Uterus (tissue), 4 donors: ENCODE measurements at places on chromosomes 11 and 22. TPM values are rescaled to one million over a fixed set of nuclear protein-coding genes. Genes with fewer than 3 reads are reported as not detected.
A peak's percentile ranks its signal among the peaks of the same experiment; 100 is the strongest.

Gene SCGB2A2
- not detected for total RNA-seq

- no peak overlapping the region for H3K4me3 ChIP-seq
- no peaks in the 10 kb centered on the region for H3K4me1 ChIP-seq
- H3K27me3 ChIP-seq = no peaks in the 10 kb centered on the region
- no peak overlapping the region for H3K27ac ChIP-seq
These were observed 409.5 kb downstream of the MIAT start for GRCh38 chr22:27066856-27067255.

DNA sequence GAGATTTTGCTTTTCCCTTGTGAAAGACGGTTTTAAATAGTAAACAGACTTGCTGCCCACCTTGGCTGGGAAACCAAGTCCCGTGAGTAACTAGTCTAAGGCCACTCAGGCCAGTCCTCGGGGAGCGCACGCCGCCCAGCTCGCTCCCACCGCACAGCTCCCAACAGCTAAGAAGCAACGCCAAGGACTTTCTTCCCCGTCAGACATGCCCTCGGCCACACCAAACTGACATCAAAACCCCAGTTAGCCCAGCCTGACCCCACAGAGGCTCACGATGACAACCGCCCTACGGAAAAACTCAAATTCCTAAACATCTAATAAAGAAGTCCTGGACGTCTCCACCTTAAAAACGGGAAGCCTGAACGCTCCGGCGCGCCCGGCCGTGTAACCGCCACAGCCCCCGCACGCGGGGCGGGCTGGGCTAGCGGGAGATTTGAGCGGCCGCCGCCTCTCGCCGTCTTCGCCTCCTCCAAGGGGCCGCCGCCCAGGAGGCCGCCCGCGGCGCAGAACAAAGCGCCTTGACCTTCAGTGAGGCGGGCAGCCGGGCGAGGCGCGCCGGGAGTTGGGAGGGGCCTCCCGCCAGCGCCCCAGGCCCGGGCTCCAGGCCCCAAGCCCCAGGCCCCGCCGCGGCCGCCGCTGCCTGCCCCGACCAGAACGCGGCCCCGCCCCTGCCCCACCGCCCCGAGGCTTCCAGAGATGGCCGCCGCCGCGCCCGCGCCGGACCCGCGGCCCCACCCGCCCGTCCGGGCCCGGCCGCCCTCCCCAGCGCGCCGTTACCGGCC lies 486 bp downstream of the NAP1L4 start:
- no peaks in the 10 kb centered on the region for H3K36me3 ChIP-seq
- H3K4me1 ChIP-seq = peaks cover 4% of the 10 kb centered on the region
- H3K27ac ChIP-seq = peak overlapping the region; percentile 96
- peak; percentile 44 for DNase-seq

DNA sequence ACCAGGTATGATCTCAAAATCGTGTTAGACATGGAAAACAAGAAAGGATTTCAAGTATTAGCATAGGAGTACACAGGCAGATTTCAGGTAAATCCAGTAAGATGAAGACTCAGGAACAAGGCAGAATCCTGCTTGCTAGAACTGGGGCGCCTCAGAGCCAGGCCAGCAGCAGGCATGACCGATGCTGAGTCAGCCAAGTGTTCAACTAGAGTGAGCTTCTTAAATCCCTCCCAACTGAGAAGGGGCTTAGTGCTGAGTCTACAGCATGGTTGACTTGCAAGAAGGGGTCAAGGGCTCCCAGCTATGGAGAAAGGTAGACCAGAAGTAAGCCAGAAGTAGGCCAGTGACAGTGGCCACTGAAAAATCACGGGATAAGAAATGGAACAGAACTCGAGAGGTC lies 12.4 kb downstream of the GRAP2 start:
- no peak overlapping the region for H3K27ac ChIP-seq
- no peaks in the 10 kb centered on the region for H3K36me3 ChIP-seq
- no peaks in the 10 kb centered on the region for H3K4me1 ChIP-seq
- H3K4me3 ChIP-seq = no peak overlapping the region

DNA sequence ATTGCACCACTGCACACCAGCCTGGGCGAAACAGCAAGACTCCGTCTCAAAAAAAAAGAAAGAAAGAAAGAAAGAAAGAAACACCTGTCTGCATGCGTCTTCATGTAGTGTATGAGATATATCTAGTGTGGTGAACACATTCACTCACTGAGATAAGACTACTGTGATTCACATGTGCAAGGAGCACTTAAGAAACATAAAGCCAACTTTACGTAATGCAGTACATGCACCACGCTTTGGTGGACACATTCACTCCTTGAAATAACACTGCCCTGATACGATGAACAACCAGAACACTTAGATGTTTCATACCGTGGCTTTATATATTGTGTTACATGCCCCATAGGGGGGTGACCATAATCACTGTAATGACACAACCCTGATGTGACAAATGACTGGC lies 96.0 kb downstream of the MICAL3 start:
- no peak overlapping the region for H3K27ac ChIP-seq
- no peaks in the 10 kb centered on the region for H3K27me3 ChIP-seq
- no peak overlapping the region for H3K4me3 ChIP-seq
- H3K36me3 ChIP-seq = no peaks in the 10 kb centered on the region
- H3K4me1 ChIP-seq = peaks cover 2% of the 10 kb centered on the region

GRCh38 chr11:106017093-106017492 lies 4.9 kb downstream of the MSANTD4 start:
- H3K36me3 ChIP-seq = no peaks in the 10 kb centered on the region
- no peak overlapping the region for H3K27ac ChIP-seq
- DNase-seq = no peak

Gene AP1B1
- total RNA-seq = 49.6 TPM

- no peak for DNase-seq
- peak overlapping the region; percentile 96 for H3K27ac ChIP-seq
- H3K27me3 ChIP-seq = no peaks in the 10 kb centered on the region
- H3K36me3 ChIP-seq = no peaks in the 10 kb centered on the region
These were observed 8.0 kb downstream of the MYH9 start for GRCh38 chr22:36379593-36380361.

GRCh38 chr22:35212009-35212408 lies 45.3 kb upstream of the HMGXB4 start:
- no peaks in the 10 kb centered on the region for H3K4me1 ChIP-seq
- no peak for DNase-seq
- no peak overlapping the region for H3K27ac ChIP-seq
- H3K27me3 ChIP-seq = no peaks in the 10 kb centered on the region
- no peaks in the 10 kb centered on the region for H3K36me3 ChIP-seq

Gene VPREB1
- not detected for total RNA-seq

DNA sequence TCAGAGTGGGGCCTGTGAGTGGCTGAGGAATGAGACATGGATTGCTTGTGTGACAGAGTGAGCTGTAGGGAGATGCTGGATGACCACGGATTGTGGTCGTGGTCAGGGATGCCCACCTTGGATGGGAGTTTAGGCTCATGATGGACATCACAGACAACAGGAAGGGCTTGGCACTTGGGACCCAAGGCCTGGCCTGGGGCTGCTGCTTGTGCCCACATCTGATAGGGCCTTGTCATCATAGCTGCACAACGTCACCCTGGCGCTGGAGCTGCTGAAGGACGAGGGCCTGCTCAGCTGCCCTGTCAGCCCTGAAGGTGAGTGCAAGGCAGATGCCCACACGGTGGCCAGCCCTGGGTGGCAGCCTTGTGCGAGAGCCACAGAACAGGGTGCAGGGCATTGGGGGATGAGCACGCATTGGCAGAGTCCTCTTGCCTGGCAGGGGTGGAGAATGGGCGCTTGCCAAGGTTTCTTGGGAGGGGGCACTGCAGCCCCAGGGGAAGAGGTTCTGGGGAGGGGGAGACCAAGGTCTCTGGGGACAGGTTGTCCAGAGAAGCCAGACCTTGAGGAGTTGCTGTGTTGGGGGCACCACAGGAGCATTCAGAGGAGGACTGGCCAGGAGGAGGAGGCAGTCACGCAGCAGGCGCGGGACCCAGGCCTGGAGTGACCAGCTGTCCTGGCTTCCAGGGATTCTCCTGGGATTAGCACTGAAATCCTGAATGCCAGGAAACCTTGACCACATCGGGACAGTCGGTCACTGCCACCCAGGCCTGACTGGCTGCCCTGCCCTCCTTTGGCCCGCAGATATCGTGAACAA lies 25.0 kb downstream of the PARVG start:
- no peak overlapping the region for H3K27ac ChIP-seq
- H3K4me1 ChIP-seq = no peaks in the 10 kb centered on the region
- DNase-seq = no peak
- H3K4me3 ChIP-seq = no peak overlapping the region
